ENCODE measurements at places on chromosomes 5 and 9. TPM values are rescaled to one million over a fixed set of nuclear protein-coding genes. Genes with fewer than 3 reads are reported as not detected.

The NMUR2 gene
- total RNA-seq = not detected

The CCNO gene
- total RNA-seq = not detected

The SH3GL2 gene
- total RNA-seq = not detected

The RHOBTB3 gene
- 273 TPM for total RNA-seq

The DROSHA gene
- total RNA-seq = 60.9 TPM

The IL4 gene
- not detected for total RNA-seq

The GPR151 gene
- total RNA-seq = not detected

The ELAVL2 gene
- under 0.01 TPM for total RNA-seq

The BARX1 gene
- total RNA-seq = not detected

The FBP2 gene
- not detected for total RNA-seq

The ZNF608 gene
- 1.5 TPM for total RNA-seq

The SLC6A19 gene
- total RNA-seq = not detected

The MED27 gene
- 9.8 TPM for total RNA-seq

The NEUROG1 gene
- total RNA-seq = not detected

The RIGI gene
- 7.1 TPM for total RNA-seq

The NRG2 gene
- total RNA-seq = under 0.01 TPM

The CATSPER3 gene
- not detected for total RNA-seq

The ANGPTL2 gene
- total RNA-seq = 19.0 TPM

The ADAMTS2 gene
- 113 TPM for total RNA-seq

The CDH12 gene
- not detected for total RNA-seq

The PCDHGC4 gene
- 3.5 TPM for total RNA-seq

The OR1L6 gene
- total RNA-seq = not detected

The LCN15 gene
- total RNA-seq = not detected

The ACER2 gene
- total RNA-seq = 3.6 TPM

The PCDHB13 gene
- 0.89 TPM for total RNA-seq

The RNF183 gene
- not detected for total RNA-seq

The DMRTA1 gene
- total RNA-seq = 1.1 TPM

The VAV2 gene
- total RNA-seq = 32.8 TPM

The NTRK2 gene
- under 0.01 TPM for total RNA-seq

The HK3 gene
- total RNA-seq = not detected

The SPATA31A3 gene
- total RNA-seq = not detected
